Prostate gland (tissue), 2 donors: ENCODE measurements at places on chromosomes 5 and 9.

- no peak for DNase-seq
- H3K4me1 ChIP-seq: no peaks in the 10 kb centered on the region
- no peak overlapping the region for H3K4me3 ChIP-seq
- no peaks in the 10 kb centered on the region for H3K36me3 ChIP-seq
- H3K27ac ChIP-seq: no peak overlapping the region
- H3K27me3 ChIP-seq: no peaks in the 10 kb centered on the region
These were observed 20.5 kb downstream of the THBS4 start for GRCh38 chr5:80055491-80056170.

DNA sequence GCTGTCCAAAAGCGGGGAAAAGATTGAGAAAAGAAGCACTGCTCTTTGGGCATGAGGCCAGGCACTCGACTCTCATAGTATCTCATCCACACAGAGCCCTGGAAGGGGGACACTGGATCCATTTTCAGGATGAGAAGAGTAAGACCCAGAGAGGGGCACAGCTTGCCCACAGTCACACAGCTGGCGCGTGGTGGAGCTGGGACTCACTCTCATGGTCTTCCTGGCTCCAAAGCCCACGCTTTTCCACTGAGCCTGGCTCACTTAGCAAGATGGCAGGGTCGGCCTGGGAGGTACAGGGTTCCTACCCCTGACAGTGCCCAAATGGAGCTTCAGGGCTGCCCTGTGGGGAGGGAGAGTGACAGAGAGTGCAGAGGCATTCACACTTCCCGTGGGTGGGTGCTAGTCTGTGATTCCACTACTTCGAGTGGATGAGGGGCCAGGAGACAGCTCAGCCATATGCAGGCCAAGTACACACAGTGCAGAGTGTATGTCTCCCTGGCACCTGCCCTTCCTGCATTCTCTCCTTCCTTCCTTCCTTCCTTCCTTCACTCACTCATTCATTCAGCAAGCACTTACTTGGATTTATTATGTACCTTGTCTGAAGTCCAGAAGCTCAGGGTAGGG lies 18.3 kb upstream of the IGFBPL1 start:
- no peak overlapping the region for H3K4me3 ChIP-seq
- H3K27ac ChIP-seq: no peak overlapping the region
- H3K27me3 ChIP-seq: no peaks in the 10 kb centered on the region
- no peak for DNase-seq
- no peaks in the 10 kb centered on the region for H3K4me1 ChIP-seq

DNA sequence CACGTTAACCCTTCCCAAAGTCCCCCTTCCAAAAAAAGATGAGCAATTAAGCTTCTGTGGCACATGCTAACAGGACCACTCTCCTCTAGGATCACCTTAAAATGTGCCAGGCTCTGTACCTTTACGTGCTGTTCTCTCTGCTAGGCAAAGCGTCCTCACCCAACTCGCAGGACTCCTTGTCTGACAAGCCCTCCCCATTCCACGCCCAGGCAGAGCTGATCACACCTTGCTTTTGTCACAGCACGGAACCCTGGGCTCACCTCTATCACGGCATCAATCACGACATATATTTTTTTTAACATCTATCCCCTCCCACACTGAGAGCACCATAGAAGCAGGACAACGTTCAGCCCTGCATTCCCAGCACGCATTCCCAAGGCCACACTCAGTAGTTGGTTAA lies 47.1 kb downstream of the CDK5RAP2 start:
- H3K27me3 ChIP-seq: no peaks in the 10 kb centered on the region

DNA sequence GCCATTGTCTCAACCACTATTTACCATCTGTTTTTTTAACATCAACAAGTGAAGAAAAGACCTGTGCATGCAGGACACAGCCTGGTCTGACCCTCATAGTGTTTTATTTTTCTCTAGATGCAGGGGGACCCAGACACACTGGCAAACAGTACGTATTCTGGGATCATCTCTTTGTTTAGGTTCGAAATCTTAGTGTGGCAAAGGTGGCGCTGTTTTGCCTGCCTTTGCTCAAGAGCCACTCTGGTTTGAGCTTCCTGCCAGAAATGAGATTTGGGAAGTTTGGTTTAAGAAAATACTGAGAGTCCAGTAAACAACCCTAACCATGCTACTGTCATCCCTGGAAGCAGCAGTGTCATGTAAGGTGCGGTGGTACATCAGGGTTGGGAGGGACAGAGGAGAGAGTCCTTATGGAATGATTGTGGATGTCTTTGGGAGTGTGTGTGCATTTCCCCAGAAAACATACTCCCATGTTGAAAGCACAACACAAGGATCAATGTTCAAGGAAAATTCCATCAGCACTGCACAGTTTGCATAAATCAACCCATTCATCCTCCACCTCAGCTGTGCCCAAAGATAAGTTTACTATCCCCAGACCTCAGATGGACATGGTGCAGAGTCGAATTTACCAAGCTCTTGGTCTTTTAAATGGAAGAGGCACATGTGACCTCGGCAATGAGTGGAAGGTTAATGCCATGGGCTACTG lies 34.0 kb upstream of the FLT4 start:
- H3K27ac ChIP-seq: no peak overlapping the region
- peaks cover 4% of the 10 kb centered on the region for H3K27me3 ChIP-seq
- H3K36me3 ChIP-seq: no peaks in the 10 kb centered on the region

DNA sequence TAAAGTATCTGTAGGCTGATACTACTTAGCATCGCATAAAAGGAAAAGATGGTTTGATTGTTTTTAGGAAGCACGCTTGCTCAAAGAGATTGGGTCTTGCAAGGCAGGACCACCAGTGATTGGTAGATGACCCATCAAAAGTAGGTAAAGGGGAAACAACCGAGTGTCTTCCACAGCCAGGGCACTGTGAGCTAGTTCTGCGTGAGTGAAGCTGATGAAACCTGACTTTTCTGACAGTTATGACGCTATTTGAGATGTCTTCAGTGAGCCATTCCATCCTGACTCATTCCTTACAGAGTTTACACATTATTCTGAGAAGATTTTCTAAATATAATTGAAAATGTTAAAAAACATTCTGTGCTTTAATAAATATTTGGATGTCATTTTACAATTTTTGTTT lies 49.7 kb downstream of the BASP1 start:
- no peaks in the 10 kb centered on the region for H3K27me3 ChIP-seq
- no peak overlapping the region for H3K4me3 ChIP-seq
- H3K36me3 ChIP-seq: no peaks in the 10 kb centered on the region
- no peak for DNase-seq

- H3K4me1 ChIP-seq: no peaks in the 10 kb centered on the region
- no peaks in the 10 kb centered on the region for H3K36me3 ChIP-seq
- H3K27me3 ChIP-seq: no peaks in the 10 kb centered on the region
- no peak overlapping the region for H3K27ac ChIP-seq
- DNase-seq: no peak
- H3K4me3 ChIP-seq: no peak overlapping the region
These were observed 121.9 kb upstream of the GRHPR start for GRCh38 chr9:37300620-37301019.
